ENCODE measurements at places on chromosomes 11 and 22. TPM values are rescaled to one million over a fixed set of nuclear protein-coding genes. Genes with fewer than 3 reads are reported as not detected.

OR5D13 gene
- not detected for total RNA-seq

LARGE1 gene
- total RNA-seq: 7.8 TPM

WNT7B gene
- not detected for total RNA-seq

MAJIN gene
- total RNA-seq: not detected

NAALAD2 gene
- not detected for total RNA-seq

IL10RA gene
- total RNA-seq: not detected

OOSP1 gene
- not detected for total RNA-seq

LRRC4C gene
- not detected for total RNA-seq

- no peak for DNase-seq
These were observed 32.5 kb downstream of the AHNAK start for GRCh38 chr11:62514151-62514550.

DNA sequence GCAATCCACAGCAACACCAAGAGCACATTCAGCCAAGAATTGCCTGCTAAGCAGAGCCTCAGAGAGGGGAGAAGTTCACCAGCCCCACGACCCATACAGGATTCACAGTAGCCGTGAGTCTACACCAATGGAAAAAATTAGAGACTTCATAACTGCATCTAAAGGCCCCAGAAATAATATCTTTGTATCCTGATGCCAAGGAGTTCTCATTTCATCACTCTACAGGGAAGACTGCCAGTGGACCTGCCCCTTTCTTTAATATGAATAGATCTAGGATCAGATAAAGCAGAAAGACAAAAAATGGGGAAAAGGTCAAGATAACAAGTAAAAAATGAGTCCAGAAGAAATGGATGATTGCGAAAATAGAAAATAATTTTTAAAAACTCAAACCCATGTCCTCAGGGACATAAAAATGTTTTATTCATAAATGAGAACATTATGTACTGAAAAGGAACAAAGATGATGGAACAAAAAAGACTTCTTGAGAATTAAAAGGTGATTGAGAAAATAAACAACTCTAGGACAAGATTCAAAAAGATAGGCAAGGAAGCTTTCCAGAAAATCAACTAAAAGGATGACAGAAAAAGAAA lies 9.5 kb downstream of the APOL3 start:
- DNase-seq: no peak

DNA sequence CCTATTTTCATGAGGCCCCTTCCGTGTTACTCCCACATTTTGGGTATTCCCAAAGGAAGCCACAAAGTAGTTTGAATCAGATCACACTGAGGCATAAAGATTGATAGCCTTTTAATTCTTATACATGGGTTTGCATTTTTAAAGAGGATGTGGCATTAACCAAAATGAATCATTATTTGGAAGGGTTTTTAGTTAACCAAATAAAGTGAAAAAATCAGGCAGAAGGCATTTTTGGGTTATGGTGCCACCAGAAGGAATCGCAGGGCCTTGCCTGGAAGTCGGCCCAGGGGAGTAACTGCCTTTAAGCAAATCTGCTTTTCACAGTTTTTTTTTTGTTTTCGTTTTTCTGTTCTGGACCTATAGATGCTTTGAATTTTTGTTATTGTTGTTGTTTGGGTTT lies 55.4 kb downstream of the HSD17B12 start:
- DNase-seq: peak; percentile 71

GRCh38 chr11:97860237-97860636 lies 1160.5 kb upstream of the CNTN5 start:
- DNase-seq: no peak

GRCh38 chr11:2742201-2742600 lies 42.4 kb upstream of the KCNQ1OT1 start:
- DNase-seq: no peak

GRCh38 chr22:30989474-30989873 lies 20.4 kb downstream of the TUG1 start:
- DNase-seq: no peak

- DNase-seq: no peak
These were observed 149.6 kb upstream of the SYT13 start for GRCh38 chr11:45435706-45436105.

GRCh38 chr22:45212992-45213751 lies 27.5 kb downstream of the KIAA0930 start:
- DNase-seq: peak; percentile 46

GRCh38 chr11:64102005-64102738 lies 63.7 kb downstream of the MACROD1 start:
- DNase-seq: no peak

DNA sequence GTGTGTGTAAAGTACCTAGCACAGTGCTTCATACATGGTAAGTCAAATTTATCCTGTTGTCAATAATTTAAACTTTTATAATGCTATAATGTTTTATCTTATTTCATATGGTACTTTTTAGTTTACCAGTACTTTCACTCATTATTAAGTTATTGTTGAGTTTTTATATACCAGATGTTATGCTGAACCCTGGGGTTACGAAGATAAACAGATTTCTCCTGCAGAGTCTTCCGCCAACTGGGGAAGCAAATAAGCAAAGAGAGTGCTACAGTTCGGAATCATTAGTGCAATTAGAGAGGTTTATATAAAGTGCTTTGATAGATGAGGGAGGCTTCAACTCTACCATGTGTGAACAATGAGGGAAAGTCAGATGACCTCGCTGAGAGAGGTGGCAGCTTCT lies 362.3 kb downstream of the DYNC2H1 start:
- DNase-seq: no peak

DNA sequence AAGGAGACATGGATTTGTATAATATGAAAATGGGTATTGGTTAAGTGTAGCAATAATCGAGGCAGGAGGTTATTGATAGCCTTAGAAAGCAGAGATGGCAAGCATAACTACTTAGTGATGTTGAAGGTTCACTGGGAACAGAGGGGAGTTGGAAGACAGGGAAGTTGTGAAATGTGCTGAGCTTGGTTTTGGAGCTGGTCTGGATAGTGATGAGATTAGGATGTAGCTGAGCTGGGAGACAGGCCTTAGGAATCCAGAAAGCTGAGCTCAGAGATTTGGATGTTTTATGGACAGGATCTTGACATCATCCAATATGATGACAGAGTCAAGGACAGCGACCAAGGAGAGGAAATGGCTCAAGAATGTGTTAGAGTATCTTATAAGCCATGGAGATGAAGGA lies 113.1 kb downstream of the ARHGAP42 start:
- no peak for DNase-seq

DNA sequence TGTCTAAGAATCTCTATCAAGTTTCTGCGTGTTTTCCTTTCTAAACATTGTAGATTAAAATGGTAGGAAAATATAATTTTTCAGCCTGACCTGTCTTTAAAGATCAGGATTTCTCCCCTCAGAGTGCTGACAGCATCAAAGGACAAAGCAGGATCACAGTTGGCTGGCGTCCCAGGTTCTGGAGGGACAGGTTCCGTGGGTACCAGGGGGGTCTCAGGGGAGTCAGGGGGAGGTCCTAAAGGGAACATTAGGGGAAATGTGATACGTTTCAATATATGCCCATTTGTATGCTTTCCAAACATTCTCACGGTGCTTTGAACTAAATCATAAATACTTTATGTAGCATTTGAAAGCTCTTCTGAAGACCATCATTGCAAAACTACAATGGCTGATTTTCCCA lies 3.4 kb downstream of the MMP3 start:
- no peak for DNase-seq

- peak; percentile 56 for DNase-seq
These were observed 11.7 kb downstream of the MIAT start for GRCh38 chr22:26669060-26669481.
